ENCODE measurements at places on chromosomes 1 and 21.

DNA sequence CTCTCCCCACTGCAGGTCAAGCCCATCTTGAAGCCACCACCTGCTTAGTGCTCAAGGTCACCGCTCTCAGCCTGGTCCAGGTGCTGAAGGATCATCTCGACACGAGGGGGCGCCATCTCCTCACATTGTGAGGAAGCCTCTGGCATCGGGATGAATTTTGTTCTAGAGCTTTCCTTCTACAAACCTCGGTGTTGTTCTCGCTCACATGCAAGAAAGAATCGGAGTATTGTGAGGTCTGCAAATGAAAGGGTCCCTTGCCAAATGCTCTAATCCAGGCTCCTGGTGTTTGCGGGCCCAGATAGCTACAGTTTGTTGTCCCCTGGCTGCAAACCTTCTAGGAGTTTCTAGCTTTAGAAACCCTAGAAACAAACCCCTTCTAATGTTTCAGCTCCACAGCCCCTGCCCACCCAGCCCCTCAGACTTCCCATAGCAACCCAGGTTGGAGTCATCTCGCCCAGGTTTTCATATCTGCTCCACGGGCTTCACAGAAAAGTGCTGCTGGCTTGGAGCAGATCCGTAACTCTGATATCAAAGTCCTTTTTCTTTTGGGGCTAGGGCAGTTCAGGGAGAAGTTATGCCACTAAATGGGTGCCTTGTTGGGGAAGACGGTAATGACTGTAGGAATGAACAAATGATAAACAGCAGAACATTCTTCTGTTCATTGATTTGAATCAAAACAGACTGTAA, 8.6 kb upstream of the ATP5PO start:
- DNase-seq = no peak

DNA sequence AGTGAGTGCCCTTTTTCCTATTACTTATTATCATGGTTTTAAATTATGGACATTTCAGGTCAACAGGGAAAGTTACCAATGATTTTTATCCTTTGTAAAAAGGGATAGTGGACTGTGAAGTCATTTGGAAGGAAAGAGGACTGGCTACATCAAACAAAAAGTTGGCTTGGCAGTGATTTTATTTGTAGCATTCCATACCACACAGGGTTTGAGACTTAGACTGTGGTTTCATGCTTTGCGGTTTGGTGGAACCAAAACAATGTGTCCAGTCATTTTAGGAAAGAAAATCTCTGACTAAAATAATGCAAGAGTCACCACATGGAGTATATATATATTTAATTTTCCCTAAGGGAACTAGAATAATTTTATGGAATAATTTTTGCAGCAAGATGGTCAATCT, 239.5 kb downstream of the HMCN1 start:
- peak; percentile 85 for DNase-seq

DNA sequence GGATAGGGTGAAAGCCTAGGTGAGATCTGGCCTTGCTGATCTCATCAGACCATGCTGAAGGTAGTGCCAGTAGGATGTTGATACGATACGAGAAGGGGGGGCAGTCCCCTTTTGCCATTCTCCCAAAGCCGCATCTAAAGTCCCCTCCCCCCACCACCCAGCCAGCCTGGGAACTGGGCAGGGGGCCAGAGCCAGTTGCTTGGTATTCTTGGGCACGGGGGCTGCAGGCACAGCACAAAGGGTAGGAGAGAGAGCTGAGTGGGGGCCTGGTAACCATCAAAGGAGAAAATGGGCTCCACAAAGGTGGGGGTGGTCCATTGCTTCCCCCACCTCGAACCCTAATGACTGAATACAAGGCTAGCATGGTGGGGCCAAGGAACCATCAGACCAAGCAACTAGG, 5.4 kb downstream of the PEA15 start:
- no peak for DNase-seq

- no peak for DNase-seq
These were observed 157.2 kb downstream of the ST6GALNAC5 start for GRCh38 chr1:77024500-77024899.

GRCh38 chr1:177925006-177925405, 44.9 kb downstream of the SEC16B start:
- no peak for DNase-seq

DNA sequence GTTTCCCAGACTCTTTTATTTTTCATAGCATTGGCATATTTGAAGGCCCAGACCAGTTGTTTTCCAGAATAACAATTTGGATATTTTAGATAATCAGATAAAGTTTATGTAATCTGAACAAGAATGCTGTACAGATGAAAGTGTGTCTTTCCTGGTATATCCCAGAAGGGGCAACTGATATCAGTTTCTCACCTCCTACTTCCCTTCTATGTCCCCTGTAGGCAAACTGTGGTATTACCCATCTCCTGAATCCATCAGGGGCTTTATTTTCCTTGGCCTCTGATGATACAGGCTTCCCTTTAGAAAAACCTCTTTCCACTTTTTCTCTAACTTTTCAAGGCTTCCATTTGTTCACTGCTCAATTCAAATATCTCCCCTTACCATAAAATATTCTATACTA, 87.5 kb upstream of the RGS1 start:
- DNase-seq = no peak

GRCh38 chr21:34594566-34595234, 20.2 kb downstream of the RCAN1 start:
- DNase-seq = no peak

DNA sequence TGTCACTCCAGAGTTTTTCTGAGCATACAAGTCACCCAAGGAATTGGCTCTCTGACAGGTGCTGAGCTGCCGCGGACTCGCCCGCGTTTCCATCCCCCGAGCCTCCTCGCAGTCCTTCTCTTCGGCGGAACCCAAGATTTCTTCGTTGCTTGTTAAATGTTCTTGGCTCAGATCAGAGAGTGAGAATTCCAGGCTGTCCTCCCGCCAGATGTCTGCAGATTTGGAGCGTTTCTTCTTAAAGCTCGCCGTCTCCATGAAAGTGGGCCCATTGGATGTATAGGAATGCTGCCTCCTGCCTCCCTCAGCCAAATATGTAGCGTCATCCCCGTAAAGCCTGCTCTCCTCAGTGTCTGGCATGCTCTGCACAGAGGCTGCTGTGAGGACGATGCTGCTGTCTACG, 77.8 kb downstream of the TIAM1 start:
- DNase-seq = no peak

- DNase-seq = no peak
These were observed 3.1 kb upstream of the RGS13 start for GRCh38 chr1:192632641-192633532.

- DNase-seq = peak; percentile 4
These were observed 58.0 kb downstream of the CLIC6 start for GRCh38 chr21:34726627-34727337.
